ENCODE measurements at places on chromosomes 7 and 10. TPM values are rescaled to one million over a fixed set of nuclear protein-coding genes. Genes with fewer than 3 reads are reported as not detected.

The TBX20 gene
- total RNA-seq = 0.25 TPM

The NUB1 gene
- 65.0 TPM for total RNA-seq

The CHRM2 gene
- total RNA-seq = not detected

The SLC39A12 gene
- total RNA-seq = not detected

The NKX2-3 gene
- not detected for total RNA-seq

The ASB10 gene
- total RNA-seq = not detected

The PRTFDC1 gene
- 0.27 TPM for total RNA-seq

The TMEM236 gene
- total RNA-seq = 0.02 TPM

The SFRP4 gene
- not detected for total RNA-seq

The ARHGEF5 gene
- total RNA-seq = 9.8 TPM

Data from T-helper 1 cell treated with Interleukin-12 subunit alpha and Interleukin-12 subunit beta and Interleukin-4 antibody, amounts not matched to agents 30 ng/mL and 1 ng/mL, for 36 hours (primary cell).